ENCODE measurements at places on chromosomes 2 and 18.

- DNase-seq: no peak
Observed at GRCh38 chr2:149467436-149467835, 120.1 kb downstream of the MMADHC start.

- no peak for DNase-seq
Observed at GRCh38 chr2:10080536-10081304, 509 bp upstream of the CYS1 start.

DNA sequence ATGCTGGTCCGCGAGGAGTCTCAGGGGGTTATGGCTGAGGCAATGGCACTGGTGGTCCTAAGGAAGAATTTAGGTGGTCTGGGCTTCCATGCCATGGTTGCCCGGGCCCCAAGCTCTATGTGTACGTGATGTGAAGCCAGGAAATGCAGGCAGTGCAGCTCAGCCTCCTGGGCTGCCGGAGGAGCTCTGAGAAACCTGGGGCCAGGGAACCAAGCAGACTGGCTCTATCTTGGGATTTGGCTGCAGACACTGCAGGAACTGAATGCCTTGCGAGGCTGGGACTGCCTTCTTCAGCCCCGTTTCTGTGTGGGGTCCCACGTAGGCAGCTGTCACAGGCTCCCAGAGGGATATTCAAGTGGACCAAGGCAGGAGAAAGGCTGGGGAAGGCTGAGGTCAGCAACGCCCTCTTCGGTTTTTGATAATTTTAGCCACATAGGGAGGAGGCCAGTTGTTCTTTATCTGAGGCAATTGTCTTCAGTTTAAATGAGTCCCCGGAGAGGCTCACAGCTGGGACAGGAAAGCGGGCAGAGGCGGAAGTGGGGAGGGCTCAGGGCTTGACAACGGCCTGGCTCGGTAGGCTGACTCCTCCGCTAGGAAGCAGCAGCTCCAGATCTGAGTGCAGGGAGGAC lies 77.7 kb downstream of the RHOB start:
- DNase-seq: no peak

DNA sequence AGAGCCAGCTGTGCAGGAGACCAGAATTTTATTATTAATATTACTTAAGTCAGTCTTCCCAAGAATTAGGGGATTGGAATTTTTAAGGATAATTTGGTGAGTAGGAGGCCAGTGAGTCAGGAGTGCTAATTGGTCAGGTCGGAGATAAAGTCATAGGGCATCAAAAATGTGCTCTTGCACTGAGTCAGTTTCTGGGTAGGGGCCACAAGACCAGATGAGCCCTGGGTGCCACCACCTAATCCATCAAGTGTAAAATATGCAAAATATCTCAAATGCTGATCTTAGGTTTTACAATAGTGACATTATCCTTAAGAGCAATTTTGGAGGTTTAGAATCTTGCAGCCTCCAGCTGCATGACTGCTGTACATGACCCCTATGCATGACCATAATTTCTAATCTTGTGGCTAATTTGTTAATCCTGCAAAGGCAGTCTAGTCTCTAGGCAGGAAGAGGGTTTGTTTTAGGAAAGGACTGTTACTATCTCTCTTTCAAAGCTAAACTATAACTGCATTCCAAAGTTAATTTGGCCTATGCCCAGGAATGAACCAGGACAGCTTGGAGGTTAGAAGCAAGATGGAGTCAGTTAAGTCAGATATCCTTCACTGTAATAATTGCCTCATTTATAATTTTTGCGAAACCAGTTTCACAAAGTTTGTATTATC lies 215.9 kb downstream of the RNF152 start:
- no peak for DNase-seq

- DNase-seq: no peak
Observed at GRCh38 chr2:190270298-190270697, 49.3 kb downstream of the HIBCH start.

DNA sequence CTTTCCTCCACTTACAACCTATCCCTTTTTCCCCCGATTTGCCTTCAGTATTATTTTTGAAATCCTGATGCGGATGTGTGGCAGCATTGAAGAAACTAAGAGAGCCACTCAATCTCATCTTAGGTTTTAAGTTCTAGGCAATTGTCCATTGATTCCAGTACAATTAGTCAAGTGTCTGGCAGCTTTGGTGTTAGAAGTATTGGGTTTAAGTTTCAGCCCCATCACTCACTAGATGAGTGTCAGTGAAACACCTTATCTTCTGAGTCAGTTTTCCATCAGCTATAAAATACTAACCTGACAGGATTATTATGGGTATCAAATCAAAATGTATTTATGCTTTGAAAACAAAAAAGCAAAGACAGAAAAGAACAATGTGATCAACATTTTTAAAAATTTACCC lies 16.8 kb upstream of the CUL3 start:
- DNase-seq: no peak

DNA sequence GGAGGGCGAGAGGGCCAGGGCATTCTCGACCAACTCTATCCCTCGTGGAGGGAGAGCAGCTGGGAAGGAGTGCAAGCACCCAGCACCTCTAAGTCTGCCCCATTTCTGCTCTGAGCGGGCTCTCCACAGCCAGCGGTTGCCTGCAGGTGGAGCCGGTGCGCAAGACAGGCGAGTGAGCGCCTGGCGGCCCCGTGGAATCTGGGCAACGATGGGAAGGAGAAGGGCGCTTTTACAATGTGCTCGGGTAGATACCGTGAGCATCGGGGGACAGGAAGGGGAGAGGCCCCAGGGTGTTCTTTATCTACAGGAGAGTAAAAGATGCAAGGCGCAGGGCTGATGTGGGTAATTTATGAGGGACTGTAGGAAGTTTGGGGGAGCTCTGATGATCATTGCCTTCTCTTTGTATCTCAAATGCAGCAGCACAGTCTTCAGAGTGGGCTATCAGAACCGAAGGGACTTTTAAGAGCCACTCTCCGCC lies 867 bp upstream of the TTL start:
- DNase-seq: peak; percentile 74

- DNase-seq: no peak
Observed at GRCh38 chr18:67379981-67380380, 136.5 kb downstream of the DSEL start.

DNA sequence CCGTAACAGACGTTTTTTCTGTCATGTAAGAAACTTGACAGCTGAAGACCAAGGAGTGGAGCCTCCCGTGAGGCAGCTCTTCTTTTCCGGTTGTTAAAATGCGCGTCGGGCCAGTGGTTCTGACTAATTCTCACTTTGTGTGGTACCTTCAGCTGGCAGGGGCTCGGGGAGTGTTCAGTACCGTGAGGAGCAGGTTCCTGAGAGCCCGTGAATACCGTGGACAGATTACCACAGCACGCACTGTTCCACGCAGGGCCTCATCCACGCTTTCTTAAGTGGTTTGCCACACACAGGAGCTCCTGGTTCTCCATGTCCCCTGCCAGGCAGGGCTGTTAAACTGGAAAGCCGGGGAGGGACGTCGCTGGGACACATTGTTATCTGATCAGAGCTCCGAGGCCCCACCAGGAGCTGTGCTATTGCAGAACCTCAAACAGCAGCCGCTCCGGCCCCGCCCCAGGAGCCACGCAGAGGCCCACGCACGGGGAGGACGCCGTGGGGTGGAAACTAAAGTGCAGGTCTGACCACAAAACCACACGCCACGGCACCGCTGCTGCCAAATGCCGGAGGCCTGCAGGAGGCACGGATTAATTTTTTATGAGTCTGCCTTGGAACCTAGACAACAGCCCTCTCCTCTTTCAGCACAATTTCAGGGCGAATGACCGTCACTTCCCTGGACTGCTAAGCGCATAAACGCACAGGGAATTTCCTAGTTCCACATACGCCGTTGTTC lies 43.3 kb downstream of the NFATC1 start:
- no peak for DNase-seq

- DNase-seq: no peak
Observed at GRCh38 chr2:45879406-45879805, 227.9 kb downstream of the PRKCE start.

- no peak for DNase-seq
Observed at GRCh38 chr2:97928591-97928990, 67.2 kb downstream of the TMEM131 start.

- DNase-seq: no peak
Observed at GRCh38 chr2:161994761-161995520, 79.1 kb downstream of the DPP4 start.

DNA sequence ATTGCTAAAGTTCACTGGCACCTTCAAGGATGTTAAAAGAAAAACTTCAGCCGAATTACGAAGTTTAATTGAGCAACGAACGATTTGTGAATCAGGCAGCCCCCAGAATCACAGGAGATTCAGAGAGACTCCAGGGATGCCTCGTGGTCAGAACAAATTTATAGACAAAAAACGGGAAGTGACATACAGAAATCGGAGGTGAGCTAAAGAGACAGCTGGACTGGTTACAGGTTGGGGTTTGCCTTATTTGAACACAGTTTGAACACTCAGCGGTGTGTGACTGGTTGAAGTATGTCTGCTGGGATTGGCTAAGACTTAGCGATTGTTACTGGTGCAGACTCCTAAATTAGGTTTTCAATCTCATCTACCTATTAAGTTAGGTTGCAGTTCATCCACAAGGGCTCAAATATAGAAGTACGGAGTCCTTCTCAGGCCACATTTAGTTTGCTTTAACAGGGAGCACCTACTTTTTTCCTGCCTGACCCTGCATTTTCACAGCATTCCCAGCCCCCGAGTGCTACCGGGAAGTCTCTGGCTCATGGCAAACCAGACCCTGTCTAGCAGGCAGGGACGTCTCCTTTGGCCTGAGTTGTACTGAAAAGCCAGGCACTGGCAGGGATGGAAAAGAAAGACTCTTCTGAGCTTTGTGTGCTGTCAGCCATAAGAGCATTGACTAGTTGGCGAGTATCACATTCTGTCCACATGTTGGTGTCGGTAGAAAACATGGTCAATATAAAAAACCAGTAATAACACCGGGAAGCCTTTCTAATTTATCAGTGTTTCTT lies 41.1 kb downstream of the CDCA7 start:
- no peak for DNase-seq

- DNase-seq: no peak
Observed at GRCh38 chr2:172947461-172948153, 128.0 kb upstream of the MAP3K20 start.

DNA sequence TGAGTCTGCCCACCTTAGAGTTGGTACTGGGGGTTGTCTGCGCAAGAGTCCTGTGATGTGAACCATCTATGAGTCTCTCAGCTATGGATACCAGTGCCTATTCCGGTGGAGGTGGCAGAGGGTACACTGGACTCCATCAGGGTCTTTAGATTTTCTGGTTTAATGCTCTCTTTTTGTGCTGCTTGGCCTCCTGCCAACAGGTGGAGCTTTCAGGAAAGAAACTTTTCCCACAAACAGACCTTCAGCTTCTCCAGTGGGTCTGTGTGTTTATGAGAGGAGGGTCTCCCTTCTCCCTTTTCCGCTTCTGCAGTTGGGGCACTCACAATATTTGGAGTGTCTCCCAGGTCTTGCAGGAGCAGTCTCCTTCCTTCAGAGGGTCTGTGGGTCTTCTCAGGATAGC lies 1721.9 kb upstream of the SLC39A10 start:
- DNase-seq: no peak

DNA sequence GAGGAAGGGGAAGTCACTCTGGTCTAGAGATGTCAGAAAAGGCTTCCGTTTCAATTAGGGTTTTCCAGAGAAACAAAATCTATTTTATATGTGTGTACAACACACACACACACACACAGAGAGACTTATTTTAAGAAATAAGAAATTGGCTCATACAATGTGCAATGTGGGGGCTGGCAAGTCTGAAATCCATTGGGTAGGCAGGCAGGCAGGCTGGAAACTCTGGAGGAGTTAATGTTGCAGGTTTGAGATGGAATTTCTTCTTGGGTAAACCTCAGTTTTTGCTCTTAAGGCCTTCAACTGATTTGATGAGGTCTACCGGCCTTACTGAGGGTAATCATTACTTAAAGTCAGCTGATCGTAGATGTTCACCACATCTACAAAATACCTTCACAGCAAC lies 62.6 kb downstream of the MDH1 start:
- no peak for DNase-seq

DNA sequence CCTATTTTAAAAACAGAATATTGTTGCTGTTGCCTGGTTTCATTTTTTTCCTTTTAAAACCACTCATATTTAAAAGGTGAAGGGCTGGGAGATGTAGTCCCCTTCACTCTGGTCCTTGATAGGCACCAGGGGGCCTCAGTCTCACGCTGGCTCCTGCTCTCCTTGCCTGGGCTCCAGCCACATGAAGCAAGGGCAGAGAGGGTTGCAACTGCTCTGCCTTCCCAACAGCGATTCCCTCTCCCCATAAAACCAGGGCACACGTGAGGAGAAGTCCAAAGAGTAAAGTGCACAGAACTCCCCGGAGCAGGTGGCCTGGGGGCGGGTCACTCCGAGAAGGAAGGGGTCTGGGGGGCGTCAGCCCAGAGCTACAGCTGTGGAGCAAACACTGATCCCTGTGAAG lies 12.8 kb downstream of the TMEM127 start:
- DNase-seq: no peak

DNA sequence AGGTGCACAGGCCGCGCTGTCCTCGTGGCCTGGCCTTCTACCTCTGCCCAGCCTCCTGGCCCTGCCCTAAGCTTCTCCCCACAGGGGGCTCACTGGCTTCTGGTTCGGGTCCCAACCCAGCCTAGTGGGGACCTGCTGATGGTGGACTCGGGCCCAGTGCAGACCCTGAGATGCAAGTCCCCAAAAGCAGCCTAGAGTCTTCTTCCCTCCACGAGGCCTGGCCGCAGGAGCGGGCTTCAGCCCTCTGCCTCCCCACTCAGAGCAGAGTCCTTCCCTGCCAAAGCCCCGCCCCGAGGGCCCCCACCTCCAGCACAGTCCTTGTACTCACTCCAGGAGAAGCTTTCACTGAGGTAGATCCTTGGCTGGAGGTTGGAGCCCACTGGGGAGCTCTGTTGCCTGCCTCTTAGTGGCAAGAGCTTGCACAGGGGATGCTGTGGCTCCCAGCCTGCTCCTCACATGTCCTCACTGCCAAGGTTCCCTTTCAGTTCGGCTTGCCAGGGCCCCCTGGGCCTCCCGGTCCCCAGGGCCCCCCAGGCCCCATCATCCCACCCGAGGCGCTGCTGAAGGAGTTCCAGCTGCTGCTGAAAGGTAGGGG lies 3.6 kb downstream of the ERFE start:
- no peak for DNase-seq

GRCh38 chr2:18243816-18244215 lies 316.6 kb downstream of the RDH14 start:
- DNase-seq: no peak

DNA sequence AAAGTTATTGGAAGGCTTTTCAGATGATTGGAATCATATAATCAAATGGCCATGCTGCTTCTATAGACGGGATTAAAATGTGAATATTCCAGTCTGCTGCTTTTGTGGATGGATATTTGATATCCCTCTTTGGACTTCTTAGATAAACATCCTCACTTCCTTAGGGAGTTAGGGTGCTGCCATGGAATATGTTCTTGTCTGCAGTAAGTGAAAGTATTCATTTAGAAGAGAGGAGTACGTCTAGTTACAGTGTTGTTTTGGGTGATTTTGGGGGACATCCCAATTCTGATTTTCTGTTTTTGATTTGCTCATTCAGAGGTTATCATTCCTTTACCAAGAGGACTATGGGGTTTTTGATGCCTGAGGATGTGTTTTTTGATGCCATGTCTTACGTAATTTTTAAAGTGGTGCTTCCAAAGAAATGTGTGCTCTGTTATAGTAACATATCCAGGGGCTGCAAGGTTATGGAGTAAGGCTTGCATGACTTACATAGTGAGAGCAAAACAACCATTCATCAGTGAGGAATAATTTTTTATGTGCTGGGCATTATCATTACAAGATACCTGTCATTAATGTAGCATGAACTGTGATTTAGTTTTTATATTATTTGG lies 33.6 kb downstream of the ASXL3 start:
- DNase-seq: no peak

- no peak for DNase-seq
Observed at GRCh38 chr2:186962085-186962747, 113.2 kb upstream of the ZSWIM2 start.

GRCh38 chr18:47908592-47908991 lies 21.9 kb downstream of the SMAD2 start:
- DNase-seq: no peak

Measured in central memory CD8-positive, alpha-beta T cell (primary cell).